ENCODE measurements at places on chromosomes 7 and 10.

- DNase-seq: peak; percentile 75
These were observed 1.8 kb downstream of the SMURF1 start for GRCh38 chr7:99141841-99142726.

DNA sequence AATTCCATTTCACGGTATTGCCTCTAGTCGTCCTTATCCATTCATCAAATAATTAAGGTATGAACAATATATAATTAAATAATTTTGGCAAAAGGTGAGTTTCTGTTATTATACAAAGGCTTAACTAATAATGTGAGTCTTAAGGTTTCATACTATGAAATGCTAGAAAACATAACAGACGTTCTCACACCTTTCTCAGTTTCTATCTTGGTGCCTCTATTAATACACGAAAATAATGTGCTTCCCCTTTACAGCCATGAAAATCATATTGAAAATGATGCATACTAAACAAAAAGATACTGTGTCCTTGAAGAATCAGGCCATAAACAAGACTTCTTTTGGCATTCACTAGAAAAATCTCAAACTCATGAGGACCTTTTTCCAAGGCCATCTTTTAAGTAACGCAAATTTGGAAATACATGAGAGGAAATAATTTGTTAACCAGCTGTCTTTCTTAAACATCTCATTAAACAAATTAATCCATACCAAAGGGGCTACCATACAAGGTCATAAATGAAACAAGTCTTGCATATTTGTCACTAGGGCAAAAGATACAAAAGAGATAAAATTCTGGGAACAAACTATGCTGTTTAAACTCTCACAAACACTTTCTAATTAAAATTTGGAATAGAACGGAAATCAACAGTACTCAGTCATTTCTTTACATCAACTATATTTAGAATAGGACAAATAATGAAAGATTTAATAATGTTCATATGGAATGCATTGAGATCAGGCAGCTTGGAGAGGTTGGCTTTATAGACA, 53.9 kb upstream of the CAV2 start:
- no peak for DNase-seq

- peak; percentile 40 for DNase-seq
These were observed 451.9 kb downstream of the DPP6 start for GRCh38 chr7:154503962-154504550.

DNA sequence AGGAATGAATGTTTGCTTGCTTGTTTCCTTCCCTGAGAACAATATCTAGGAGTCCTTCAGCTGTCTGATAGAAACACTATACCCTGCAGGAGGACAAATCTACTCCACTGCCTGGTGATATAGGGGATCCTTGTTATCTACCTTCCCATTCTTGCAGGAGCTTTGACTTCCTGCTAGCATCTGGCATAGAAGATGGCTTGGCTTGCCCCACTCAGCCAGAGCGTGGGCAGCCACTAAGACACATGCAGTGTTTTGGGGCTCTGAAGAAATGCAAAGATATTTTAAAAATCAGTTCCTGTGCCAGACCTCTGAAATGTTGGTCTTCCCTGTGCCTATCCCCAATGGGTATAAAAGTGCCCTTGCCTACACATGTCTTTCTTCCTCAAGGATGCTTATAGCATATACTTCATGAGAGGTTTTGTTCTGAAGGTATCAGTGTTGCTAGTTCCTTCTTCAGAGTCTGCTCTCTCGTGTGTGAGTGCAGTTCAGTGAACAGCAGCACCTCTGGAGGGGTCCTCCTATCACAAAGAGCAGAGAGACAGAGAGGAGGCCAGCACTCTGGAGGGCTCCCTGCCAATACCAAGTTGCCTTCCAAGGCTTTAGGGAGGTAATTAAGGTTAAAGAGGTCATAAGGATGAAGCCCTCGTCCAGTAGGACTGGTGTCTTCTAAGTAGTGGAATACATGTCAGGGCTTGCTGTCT, 149.1 kb upstream of the CALCR start:
- DNase-seq: no peak

- DNase-seq: peak; percentile 7
These were observed 38.4 kb downstream of the PTPRE start for GRCh38 chr10:127945341-127945758.

- no peak for DNase-seq
These were observed 138.2 kb downstream of the ADAM12 start for GRCh38 chr10:126250045-126250444.

- no peak for DNase-seq
These were observed 164.3 kb upstream of the TCERG1L start for GRCh38 chr10:131475803-131476202.

GRCh38 chr7:47401611-47402570, 180.0 kb downstream of the TNS3 start:
- DNase-seq: no peak

DNA sequence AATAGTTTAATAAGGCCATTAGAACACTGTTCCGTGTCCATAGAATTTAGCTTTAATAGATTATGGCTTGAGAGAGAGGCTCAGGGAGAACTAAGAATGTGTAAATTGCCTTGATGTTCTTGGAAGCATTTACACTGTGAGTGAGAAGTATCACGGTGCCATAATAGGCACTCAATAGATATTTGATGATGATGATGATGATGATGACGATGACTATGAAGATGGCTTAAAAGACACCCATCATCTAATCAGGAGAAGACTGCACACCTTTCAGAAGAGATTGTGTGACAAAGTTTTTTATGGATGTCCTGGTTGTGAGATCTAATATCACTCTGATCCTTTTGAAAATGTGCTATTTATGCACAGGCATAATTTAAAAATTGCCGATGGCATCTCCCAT, 264.2 kb downstream of the GLI3 start:
- DNase-seq: no peak

- DNase-seq: no peak
These were observed 27.8 kb downstream of the ADCY1 start for GRCh38 chr7:45601816-45602540.

DNA sequence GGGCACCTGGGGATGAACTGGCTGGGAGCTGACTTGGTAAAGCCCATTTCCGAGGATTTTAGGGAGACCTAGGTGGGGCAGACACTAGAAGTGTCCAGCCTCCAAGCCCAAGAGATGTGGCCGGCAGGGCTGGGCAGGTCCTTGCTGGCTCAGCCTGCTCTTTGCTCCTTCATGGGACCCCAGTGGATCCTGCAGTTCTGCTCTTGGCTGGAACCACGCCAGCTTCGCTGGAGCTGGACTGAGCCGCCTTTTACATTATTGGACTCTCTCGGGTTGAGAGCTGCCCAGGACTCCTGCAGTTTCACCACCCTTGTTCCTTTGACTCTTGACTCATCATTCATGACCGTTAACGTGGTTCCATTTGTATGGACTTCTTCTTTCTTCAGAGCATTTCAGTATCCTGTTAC, 5.7 kb downstream of the PPIF start:
- no peak for DNase-seq

GRCh38 chr10:18236756-18237155, 96.5 kb downstream of the CACNB2 start:
- DNase-seq: no peak

DNA sequence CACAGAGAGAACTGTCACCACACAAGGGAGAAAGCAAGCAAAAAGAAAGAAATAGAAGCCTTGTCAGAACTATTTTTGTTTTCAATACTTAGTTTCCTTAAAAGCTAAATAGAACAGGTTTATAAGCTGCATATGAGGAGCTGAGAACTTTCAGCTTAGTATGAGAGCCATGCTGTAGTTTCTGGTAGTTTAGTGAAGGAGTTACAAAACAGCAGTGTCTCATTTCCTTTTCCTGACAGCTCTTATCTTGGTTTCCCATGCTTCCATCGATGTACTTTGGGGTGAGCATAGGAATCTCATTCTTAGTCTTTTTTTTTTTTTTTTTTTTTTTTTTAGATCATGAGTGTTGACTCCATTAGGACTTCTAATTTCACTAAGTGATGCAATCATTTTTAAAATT, 8.6 kb upstream of the CHRM2 start:
- DNase-seq: no peak

DNA sequence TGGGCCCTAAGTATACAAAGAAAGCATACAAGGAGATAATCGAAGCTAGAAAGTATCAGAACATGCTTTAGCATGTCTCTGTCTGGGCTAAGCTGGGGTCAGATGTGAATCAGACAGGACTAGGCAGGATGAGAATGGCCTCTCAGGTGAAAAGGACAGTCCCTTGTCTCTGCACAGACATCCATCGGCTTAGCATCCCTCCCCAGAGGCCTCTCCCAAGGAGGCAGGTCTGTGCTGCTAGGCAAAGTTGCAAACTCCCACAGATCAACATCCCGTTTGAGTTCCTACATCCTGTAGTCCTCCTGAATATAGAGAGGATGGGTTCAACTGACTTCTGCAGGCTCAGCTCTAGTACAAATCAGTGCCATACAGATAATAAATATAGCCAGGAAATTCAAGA, 24.5 kb downstream of the CHST15 start:
- DNase-seq: no peak

DNA sequence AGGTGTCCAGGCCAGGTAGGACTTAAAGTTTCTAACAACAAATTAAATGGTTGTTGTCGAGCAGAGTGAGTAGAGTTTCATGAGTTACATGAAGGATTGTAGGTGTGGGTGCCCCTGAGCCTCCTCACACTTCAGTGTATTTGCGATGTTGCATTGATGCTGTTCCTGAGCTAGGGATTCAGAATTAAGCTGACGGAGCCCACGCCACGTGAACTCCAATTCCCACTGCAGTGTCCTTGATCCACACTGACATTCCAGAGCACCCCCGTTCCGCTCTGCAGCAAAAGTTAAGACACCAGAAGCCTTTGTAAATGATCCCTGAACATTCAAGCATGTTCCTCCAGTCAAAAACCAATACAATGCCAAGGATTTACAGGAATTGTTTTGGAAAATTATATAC, 78.8 kb upstream of the SEC61G start:
- DNase-seq: no peak

DNA sequence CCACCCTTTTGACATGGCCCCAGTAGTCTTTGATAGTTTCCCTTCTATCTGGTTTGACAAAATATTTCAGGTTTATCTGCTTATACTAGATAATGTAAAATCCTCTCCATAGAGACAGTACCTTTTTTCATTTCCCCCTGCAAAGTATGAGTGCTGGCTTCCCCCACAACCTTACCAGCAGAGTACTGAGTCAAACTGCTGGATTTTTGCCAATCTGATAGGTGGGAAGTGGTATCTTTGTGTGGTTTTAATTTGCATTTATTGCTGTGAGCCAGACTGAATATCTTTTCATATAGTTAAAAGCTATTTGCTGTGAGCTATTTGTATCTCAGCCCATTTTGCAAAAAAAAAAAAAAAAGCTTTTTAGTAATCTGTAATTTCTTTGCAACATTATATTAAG, 32.1 kb upstream of the HECTD2 start:
- no peak for DNase-seq

DNA sequence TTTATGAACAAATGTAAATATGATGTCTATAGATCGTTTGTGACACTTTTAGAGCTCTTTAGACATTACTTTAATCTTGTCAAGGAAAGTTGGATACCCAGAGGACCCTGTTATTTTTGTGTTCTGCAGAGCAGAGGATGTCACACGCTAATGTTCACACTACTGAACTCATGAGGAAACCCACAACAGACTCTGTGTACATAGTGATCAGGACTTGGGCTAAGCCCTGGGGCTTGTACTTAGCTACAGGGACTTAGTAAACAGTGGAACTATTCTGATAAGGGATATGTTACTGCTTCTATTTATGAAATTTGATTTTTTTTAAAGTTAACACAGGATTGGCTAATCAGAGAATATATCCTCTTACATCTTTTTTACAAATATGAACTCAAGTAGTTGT, 36.1 kb upstream of the ZNF518A start:
- DNase-seq: no peak

- no peak for DNase-seq
These were observed 1.7 kb downstream of the SORBS1 start for GRCh38 chr10:95559471-95559870.

- peak; percentile 47 for DNase-seq
These were observed 5.8 kb upstream of the GGCT start for GRCh38 chr7:30510124-30511075.

Data from activated CD4-positive, alpha-beta T cell treated with anti-CD3 and anti-CD28 coated beads, Interleukin-2, Interleukin-6, amounts not matched to agents 100 ng/mL and 50 ng/mL, durations not matched to agents 16 hours and 8 hours (primary cell).